Fibroblast of gingiva (primary cell): ENCODE measurements at places on chromosomes 11 and 22.

GRCh38 chr22:45886540-45886939 is 90.4 kb downstream of the WNT7B start:
- no peak for DNase-seq

- DNase-seq, result peak; percentile 80
Observed at GRCh38 chr22:24402460-24403192, 24.8 kb upstream of the ADORA2A start.

DNA sequence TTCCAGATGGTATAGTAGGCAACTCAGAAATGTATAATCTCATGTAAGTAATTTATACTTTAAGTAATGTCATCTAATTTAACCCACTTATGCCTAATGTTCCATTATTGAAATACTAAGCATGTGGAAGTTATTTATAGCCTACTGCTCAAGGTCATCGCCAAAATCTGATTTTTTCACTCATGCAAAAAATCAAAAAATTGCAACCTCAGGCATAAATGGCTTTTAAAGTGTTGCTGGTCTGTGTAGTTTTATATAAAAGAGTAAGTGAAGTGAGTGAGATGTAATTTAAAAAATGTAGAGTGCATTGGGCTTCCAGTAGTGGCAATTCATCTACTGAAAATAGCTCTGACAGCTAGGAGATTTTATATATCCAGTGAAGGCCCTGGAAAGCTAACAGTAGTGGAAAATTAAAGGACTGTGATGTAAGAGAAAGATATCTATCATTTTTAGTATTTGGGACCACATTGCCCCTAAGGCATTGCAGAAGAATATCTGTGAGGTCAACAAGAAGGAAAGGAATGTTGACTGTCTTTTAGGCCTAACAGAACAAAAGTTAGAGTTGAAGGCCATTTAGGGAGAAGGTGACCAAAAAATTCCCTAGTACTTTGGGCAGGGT is 624.5 kb upstream of the CHORDC1 start:
- DNase-seq, result no peak

DNA sequence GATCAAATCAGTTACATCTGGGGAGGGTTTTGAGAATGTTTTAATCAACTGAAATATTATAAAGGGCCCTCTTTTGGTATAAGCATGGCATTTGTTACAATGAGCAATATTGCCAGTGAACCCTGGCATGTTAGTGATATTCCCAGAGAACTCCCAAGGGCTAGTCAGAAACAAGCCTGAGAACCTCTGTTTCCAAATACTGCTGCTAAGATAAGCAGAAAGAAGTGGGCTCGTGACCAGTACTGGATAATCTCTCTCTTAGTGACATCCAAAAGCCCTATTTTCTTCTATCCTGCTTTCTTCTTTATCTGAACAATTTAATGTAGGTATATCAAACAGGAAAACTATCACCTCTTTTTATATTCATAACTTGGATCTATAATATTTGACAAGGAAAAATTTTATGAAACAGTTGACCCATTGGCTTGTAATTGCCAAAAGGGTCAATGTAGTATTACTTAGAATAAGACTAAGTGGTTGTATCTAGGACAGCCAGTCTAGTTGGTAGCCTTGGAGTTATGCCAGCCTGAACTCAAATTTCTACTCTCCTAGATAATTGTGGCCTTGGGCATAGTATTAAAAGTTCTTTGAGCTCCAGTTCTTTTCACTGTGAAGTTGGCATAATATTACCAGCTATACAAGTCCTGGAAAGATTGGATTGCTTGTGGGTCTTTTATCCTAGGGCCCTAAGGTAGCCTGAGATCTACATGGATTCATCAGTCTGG is 15.7 kb downstream of the CAT start:
- no peak for DNase-seq

DNA sequence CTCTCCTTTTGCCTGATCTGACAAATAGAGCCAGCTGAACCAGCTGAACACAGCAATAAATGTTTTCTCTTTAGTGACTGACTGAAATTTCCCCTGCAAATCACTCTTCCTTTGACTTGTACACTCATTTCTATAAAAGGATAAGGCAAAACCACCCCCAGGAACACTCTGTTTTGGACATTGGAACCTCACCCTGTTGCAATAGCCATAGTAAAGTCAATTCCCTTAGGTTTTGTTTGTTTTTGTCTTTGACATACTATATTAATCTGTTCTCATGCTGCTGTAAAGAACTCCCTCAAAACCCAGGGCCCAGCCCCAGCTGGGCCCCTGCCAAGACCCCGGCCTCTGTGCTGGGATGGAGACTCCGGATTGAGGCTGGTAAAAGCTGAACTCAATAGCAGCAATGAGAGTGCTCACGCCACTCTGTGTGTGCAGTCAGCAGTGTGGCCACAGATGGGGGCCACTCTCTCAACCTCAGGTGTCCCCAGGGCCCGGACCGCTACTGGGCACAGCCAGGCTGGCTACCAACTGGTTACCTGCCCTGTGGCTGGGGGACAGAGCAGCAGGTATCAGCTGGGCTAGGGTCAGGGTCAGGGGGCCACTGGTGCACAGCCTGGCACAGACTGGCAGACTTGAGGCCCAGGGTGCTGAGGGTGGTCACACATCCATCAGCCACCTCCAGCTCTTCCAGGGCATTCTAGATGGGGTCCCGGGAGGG is 597.4 kb downstream of the LUZP2 start:
- no peak for DNase-seq

DNA sequence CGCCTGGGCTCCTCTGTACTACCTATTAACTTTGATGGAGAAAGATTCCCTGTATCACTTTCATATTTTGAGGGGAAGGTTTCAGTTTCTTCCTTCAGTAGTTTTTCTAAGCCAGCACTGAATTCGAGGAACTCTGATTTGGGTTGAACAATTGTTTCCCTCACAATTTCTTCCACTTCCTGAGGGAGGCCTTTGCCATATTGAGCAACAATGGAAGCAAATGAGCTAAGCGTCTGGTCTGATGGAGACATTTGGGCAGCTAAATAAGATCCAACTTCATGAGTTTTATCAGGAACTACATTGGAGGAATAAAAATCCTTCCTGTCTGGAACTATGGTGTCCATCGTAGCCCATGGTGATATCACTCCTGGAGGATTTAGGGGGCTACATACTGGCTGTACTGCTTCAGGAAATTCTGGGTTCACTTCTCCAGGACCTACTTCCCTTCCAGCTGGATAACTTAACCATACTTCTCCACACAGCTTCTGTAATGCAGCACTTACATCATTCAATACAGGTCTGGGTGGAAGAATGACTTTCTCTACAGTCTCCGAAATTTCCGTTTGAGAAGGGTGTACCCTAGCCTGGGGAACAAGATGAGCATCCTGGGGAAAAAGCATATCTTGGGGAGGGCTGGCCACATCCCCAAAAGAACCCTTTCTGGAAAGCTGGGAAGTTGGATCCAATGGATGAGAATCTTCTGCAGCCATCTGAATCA is 38.9 kb upstream of the CCDC89 start:
- no peak for DNase-seq

- no peak for DNase-seq
Observed at GRCh38 chr22:35600476-35600875, 16.7 kb downstream of the MB start.

DNA sequence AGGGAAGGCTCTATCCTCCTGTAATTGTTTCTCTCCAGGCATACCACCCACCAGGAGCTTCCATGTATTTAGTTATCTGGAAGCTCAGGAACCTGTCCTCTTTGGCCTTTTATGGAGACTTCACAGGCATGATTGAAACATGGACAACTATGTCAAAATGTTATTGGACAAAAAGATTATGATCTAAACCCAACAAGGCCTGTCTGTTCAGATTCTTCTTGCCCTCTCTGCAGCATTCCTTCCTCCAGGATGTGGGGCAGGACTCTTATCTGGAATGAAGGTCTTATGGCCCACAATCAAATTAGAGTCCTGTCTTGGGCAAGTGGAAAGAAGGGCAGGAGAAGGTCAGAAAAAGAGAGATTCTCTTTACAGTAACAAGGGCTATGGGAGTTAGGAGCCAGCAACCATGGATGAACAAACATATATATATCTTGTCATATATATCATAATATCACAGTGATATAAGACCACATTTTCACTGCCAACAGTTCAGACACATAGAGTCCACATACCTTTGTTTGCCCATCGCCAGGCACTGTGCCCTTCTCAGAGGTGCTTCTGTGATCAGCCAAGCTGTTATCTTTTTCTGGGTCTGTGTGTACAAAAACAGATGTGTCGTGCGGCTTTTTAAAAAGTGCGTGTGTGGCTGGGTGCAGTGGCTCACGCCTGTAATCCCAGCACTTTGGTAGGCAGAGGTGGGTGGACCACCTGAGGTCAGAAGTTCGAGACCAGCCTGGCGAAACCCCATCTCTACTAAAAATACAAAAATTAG is 42.5 kb upstream of the SUSD2 start:
- no peak for DNase-seq

DNA sequence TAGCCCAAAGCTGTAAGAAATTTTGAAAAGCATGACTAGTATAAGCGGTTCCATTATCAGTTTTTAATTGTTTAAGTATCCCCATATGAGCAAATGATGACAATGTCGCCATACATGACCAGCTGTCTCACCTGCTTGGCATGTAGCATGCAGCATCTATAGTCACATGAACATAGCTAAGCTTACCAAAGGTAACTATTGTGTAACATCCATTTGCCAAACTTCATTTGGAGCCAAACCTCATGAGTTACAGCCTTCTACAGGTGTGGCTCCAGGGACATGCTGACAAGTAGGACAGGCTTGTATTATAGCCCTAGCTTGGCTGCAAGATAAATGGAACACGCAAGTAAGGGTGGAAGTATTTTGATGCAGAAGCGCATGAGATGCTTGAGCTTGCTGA is 30.4 kb downstream of the OR10A6 start:
- no peak for DNase-seq

- no peak for DNase-seq
Observed at GRCh38 chr11:890794-891540, 19.6 kb downstream of the CHID1 start.
